ENCODE measurements at places on chromosomes 11 and 22. TPM values are rescaled to one million over a fixed set of nuclear protein-coding genes. Genes with fewer than 3 reads are reported as not detected.

DNA sequence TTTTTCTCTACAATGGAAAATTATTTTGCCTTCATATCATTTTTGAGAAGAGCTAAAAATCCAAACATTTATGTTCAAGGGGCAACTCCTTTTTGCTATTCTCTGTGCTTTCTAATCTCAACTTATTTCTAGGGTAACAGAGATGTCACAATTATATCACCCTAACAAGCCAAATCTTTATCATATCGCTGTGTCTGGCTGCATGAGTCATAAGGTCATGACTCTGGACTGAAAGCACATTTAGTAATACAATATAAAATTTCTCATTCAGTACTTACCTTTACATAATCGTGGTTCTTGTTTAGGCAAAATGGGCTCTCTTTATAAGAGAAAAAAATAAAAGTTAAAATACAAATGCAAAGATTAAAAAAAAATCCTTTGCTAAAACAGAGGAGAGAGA, 326.0 kb downstream of the CASP12 start:
- no peak for DNase-seq

DNA sequence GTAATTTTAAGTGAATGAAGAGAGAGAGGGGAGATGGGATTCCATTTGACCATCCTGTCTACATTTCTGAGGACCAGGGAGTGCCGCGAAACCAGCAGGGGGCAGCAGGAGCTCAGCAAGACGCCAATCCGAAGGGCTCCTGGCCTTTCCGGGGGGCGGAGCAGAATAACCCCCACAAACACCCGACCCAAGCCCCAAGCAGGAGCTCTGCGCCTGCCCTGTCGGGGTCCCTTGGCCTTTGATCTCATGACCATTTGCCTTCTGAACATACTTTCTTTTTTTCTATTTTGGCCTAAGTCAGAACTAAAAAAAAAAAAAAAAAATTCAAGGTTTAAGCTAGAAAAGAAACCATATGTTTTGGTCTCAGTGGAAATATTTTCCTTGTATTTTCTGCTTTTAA, 21.9 kb upstream of the SCN2B start:
- DNase-seq = peak; percentile 82

GRCh38 chr11:106695506-106695905, 322.8 kb downstream of the GUCY1A2 start:
- no peak for DNase-seq

- no peak for DNase-seq
Measured at GRCh38 chr11:32671051-32671450, 87.4 kb downstream of the EIF3M start.

DNA sequence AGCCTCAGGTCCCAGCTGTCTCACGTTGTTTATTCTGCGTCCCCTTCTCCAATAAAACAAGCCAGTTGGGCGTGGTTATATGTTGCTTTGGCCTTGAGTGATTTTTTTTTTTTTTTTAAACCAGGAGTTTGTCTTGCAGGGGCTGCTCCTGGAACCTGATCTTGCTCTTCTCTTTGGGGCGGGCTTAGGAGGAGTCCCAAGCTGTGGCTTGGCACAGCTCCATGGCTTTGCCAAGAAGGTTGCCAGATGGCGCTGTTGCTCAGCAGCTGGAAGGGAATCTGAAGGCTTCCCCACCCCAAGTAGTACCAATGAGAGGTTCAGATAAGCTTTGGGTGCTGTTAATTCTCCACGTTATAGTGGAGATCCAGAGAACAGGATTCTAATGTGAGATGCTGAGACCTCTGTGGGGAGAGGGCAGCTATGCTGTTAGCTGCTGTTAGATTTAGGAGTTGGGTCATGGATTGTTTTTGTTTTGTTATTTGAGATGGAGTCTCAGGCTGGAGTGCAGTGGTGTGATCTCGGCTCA, 2.0 kb upstream of the FERMT3 start:
- DNase-seq = peak; percentile 87

DNA sequence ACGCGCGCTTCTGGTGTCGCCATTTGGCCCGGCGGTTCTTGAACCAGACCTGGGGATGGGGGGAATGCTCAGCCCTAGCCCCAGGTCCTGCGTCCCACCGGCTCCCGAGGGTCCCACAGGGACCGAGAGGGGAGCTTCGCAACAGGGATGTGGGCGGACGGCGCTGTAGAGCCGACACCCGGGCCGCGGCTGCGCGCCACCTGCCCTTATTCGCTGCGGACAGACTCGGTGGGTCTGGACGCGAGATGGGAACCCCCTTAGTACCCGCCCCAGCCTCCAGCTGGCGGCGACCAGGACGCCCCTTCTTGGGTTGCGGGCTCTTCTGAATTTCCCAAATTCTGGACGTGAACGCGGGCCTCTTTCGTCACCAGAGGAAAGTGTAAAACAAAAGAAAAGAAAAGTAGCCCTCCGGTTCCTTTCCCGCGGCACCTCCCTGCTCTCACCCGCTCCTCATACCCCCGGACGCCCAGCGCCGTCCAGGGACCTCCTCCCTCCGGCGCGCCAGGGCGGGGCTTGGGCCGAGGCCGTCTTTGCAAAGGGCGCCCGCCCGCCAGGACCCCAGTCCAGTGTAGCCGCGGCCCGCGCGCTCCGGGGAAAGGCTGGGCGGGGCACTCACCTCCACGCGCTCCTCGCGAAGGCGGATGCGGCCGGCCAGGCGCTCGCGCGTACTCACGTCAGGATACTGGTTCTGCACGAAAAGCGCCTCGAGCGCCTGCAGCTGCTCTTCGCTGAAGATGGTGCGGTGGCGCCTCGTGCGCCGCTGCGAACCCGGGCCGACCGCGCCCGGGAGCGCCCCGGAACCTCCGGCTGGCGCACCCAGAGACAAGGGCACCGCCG, 827 bp downstream of the GSC2 start:
- no peak for DNase-seq

DNA sequence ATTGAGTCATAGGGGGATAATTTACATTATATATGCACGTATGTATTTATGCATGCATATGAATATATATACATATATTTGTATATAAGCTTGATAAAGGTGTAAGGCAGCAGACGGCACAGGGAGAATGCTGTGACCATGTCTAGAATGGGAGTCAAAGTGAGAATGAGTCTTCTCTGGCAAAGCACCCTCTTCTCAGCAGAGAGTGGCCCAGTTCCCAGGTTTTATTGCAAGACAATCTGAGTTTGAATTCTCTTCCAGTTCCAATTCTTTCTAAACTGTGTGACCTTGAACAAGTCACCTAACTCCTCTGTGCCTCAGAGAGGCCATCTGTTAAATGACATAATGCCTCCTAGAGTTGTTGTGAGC, 13.8 kb downstream of the EHF start:
- no peak for DNase-seq

- DNase-seq = no peak
Measured at GRCh38 chr11:35087648-35088047, 51.3 kb upstream of the CD44 start.

GRCh38 chr11:4466871-4467442, 15.5 kb upstream of the OR52K1 start:
- DNase-seq = no peak

GRCh38 chr11:128146926-128147605, 440.3 kb downstream of the ETS1 start:
- no peak for DNase-seq

GRCh38 chr11:121790430-121790829, 325.6 kb downstream of the BLID start:
- no peak for DNase-seq

DNA sequence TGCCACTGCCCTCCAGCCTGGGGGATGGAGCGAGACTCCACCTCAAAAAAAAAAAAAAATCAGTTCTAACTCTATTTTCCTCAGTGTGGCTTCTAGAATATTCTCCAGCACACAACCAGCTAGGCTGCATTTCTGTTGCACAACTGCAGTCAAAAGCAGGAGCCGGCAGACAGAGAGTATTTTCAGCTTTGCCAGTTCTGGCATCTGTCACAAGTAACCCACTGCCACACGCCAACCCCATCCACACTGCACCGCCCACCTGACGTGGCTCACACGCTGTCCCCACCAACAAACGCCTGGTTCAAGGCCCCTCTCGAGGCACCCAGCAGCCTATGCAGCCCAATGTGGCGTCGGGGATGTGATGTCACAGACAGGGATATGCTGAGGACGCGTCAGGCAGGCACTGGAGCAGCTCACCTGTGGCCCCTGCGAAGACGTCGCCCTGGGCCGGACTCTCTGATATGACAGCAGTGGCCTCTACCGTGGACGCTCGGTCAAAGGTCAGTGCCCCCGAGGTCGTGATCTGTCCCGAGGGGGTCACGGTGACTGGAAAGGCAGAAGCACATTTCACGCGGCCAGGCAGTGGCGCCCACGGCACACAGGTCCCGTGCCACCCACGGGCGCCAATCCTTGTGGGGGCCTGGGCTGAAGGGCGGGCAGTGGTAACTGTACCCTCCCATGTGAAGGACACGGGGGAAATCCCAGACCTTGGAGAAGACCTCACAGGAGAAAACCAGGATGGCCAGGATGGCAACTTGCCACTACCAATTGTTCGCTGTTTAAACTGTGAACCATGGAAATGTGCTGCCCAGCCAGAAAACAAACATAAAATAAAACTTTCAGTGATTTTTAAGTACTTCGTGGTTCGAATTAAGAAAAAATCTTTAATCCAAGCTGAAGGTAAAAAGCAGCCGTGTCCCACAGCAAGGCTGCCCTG, 15.5 kb downstream of the DEAF1 start:
- DNase-seq = no peak

- no peak for DNase-seq
Measured at GRCh38 chr11:14262271-14262846, 96.6 kb downstream of the RRAS2 start.

- no peak for DNase-seq
Measured at GRCh38 chr11:24082860-24083259, 414.0 kb upstream of the LUZP2 start.

- no peak for DNase-seq
Measured at GRCh38 chr11:9815486-9816136, 151.7 kb downstream of the SWAP70 start.

GRCh38 chr11:128273736-128274135, 313.6 kb downstream of the ETS1 start:
- DNase-seq = no peak

DNA sequence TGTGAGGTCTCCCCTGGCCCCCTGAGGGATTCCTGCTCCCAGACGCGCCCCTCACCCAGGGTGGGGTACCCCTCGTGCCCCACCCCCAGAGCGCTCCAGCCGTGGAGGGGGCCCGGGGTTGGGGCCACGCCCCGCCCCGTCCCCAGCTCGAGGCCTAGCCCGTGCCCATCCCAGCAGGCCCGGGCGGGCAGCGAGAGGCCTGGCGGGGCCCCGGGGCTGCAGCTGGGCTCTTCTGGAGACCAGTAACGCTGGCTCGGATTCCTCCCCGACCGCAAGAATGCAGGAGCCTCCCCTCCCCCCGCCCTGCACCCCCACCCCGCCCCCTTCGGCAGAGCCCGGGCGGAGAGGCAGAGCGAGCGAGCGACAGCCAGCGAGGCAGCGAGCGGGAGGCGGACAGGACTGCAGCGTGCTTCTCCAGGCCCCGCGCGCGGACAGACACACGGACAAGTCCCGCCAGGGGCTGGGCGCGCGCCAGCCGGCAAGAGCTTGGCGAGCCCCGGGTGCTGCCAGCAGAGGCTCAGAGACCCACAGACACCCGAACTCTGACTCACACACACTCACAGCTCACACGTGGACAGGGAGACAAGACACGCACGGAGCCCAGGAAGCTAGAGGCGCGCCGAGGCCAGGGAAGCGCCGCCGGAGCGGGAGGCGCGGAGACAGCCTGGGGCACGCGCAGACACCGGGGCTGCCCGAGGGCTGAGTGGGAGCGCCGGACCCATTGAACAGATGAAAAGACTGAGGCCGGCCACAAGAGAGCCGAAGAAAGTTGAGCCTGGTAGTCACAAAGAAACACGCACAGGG, 15.2 kb downstream of the BCL9L start:
- no peak for DNase-seq

DNA sequence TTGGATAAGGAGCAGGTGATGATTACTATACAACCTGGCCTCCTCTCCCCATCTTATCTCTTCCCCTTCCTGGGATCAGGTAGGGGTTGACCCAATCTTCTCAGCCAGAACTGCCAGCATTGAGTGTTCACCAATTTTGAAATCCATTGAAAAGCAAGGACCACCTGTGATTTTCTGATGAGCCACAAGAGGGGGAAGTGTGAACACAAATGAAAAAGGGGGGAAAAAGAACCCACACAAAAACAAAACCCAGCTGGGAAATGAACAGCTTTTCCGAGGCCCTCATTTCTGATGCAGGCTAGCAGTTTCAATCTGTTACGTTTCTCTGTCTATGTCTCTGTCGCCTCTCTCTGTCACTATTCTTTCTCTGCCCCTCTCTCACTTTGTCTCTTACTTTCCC, 161.9 kb downstream of the INSC start:
- no peak for DNase-seq

GRCh38 chr11:69978841-69979614, 99.1 kb upstream of the ANO1 start:
- no peak for DNase-seq

DNA sequence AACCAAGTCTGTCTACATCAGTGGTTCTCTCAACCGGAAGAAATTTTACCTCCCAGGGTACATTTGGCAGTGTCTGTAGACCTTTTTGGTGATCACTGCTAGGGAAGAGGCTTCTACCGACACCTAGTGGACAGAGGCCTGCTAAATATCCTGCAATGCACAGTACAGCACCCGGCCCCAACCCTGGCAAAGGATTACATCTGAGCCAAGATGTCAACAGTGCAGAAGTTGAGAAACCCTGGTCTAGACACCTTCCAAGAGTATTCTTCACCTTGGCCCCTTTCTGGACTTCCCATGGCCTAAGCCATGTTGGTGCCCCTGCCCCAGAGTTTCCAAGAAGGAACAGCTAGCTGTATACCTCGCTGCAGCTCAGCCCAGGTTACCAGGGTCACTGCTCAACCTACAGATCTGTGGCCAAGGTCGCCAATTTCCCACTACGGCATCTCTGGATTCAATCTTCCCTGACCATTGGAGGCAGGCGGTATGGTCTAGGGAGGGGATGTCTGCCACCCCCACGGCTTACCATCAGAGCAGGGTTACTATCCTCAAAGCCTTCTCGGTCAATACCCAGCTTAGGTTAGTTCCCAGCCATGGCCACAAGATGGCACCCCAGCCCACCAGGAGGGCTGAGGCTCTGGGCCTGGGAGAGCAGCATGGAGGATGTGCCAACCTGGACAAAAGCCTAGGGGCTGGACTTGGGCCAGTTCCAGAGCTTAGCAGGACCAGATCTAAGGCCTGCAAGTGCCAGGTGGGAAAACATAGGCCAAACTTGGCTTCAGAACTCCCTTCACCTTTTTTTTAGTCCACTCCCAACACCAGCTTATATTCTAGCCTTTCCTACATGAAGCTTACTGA, 3.7 kb upstream of the KCNC1 start:
- peak; percentile 83 for DNase-seq

- DNase-seq = no peak
Measured at GRCh38 chr11:62069374-62069773, 54.4 kb upstream of the INCENP start.

GRCh38 chr22:48743601-48744282, 1083.9 kb downstream of the BRD1 start:
- peak; percentile 22 for DNase-seq

CHRNA10 gene
- 5.0 TPM for total RNA-seq

ELFN2 gene
- total RNA-seq = not detected

TLCD5 gene
- 3.1 TPM for total RNA-seq

NUP98 gene
- total RNA-seq = 67.7 TPM

MFNG gene
- 12.4 TPM for total RNA-seq

ANKRD42 gene
- total RNA-seq = 27.2 TPM

DCHS1 gene
- total RNA-seq = 2.8 TPM

TCN2 gene
- total RNA-seq = 17.3 TPM

CSNK2A3 gene
- not detected for total RNA-seq

DHCR7 gene
- 5.0 TPM for total RNA-seq

POU2F3 gene
- 3.3 TPM for total RNA-seq

ANGPTL5 gene
- total RNA-seq = not detected
